Activated naive CD8-positive, alpha-beta T cell treated with anti-CD3 and anti-CD28 coated beads, Interleukin-2, amount 10 ng/mL, durations not matched to agents 7 days and 5 days (primary cell): ENCODE measurements at places on chromosomes 3 and 15. TPM values are rescaled to one million over a fixed set of nuclear protein-coding genes. Genes with fewer than 3 reads are reported as not detected.
A peak's percentile ranks its signal among the peaks of the same experiment; 100 is the strongest.

The PPP1R14D gene
- total RNA-seq, result not detected

DNA sequence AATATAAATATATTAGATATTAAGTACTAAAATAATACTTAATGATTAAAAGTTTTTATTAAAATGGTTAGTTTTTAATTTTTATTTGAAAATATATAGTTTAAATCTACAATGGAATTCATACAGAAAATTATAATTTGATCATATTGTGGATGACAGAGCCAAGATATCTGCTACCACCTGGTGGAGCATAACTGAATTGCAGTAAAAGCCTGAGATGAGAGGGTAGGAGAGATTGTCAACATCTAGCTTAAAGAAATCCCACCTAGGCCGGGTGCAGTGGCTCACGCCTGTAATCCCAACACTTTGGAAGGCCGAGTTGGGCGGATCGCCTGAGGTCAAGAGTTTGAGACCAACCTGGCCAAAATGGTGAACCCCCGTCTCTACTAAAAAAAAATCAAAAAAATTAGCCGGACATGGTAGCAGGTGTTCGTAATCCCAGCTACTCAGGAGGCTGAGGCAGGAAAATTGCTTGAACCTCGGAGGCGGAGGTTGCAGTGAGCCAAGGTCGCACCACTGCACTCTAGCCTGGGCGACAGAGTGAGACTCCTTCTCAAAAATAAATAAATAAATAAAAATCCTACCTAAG is 25.1 kb upstream of the CSTA start:
- no peak for DNase-seq

DNA sequence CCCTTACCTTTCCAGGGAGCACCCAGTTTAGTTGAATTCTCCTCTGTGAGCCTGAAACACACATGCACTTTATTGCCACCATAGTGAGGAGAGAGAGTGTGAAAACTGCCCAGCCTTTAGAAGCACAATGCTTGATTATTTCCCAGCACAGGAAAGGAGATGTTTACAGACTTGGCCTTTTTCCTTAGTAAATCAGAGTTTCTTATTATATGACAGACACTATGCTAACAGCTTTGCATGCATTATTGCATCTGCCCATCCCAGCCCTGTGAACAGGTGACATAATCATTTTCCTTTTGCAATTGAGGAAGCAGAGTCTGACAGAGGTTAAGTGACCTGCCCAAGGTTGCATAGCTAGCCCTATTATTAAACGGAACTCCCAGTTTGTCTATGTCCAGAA is 36.5 kb downstream of the CAPN3 start:
- DNase-seq, result no peak

- no peak for DNase-seq
These were observed 14.4 kb downstream of the GOLGB1 start for GRCh38 chr3:121735047-121735696.

The TM4SF1 gene
- total RNA-seq, result not detected

- no peak for DNase-seq
These were observed 40.2 kb upstream of the PYGO1 start for GRCh38 chr15:55628369-55628730.

- no peak for DNase-seq
These were observed 147.8 kb downstream of the OCA2 start for GRCh38 chr15:27951191-27951890.

- no peak for DNase-seq
These were observed 44.6 kb upstream of the PGPEP1L start for GRCh38 chr15:99052205-99052604.

GRCh38 chr15:89179966-89180875 is 41.2 kb downstream of the RLBP1 start:
- DNase-seq, result no peak

- DNase-seq, result no peak
These were observed 26.9 kb upstream of the CA12 start for GRCh38 chr15:63408524-63408923.

GRCh38 chr3:72234391-72234790 is 449.4 kb upstream of the PROK2 start:
- no peak for DNase-seq

DNA sequence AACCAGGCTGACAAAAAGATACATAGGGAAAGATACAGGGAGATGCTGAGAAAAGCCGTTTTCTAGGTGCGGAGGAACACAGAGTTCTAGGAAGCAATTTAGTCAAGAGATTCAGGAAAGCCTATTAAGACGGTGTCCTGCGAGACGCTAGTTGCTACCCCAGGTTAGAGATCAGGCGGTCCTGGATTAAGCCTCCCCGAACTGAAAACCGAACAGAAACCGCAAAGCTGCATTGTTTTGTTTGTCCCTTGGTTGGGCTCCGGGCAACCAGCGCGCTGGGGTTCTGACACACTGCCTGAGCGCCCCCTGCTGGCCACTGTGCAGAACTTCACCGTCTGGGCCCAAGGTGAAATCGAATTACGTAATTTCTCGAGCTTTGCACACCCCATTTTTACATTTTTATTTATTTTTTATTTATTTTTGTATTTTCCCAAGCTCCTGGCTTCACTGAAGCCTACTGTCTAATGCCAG is 37.3 kb upstream of the NDUFB4 start:
- DNase-seq, result peak; percentile 87

GRCh38 chr15:65421360-65422215 is 1.2 kb downstream of the IGDCC4 start:
- peak; percentile 47 for DNase-seq

DNA sequence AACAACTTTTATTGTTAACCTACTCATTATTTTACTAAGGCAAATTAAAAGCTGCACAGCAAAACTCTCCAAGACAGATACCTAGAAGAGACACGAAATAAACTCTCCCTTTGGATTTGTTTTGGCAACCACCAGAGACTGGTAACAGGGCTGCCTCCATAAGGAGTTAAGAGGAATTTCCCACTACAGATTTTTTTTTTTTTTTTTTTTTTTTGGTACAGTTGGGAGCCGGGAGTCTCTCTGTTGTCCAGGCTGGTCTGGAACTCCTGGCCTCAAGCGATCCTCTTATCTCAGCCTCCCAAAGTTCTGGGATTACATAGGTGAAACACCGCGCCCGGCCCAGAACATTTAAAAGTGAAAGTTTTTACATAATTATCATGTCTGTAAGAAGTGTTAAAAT is 73.6 kb upstream of the VGLL4 start:
- no peak for DNase-seq

DNA sequence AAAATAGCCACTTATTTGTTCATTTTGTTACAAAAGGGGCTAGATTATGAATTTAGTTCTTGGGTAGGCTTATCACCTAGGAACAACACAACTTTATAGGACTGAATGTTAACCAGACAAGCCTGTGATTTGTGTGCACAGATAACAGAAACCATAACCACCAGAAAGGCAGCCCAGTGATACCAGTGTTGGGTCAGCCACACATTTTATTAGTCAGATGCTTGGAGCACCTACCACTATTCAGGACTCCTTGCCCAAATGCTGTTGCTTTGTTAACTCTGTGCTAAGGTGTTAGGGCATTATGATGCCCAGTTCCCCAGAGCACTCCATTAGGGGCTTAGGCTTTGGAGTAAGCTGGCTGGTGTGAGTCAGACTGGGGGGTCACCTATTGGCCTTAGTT is 22.5 kb downstream of the PLCL2 start:
- DNase-seq, result no peak

GRCh38 chr3:37905346-37905745 is 43.7 kb downstream of the CTDSPL start:
- no peak for DNase-seq

The EEF1AKMT4 gene
- 3.3 TPM for total RNA-seq

GRCh38 chr3:176155012-176155411 is 1042.3 kb downstream of the TBL1XR1 start:
- DNase-seq, result no peak

The TMEM266 gene
- not detected for total RNA-seq

DNA sequence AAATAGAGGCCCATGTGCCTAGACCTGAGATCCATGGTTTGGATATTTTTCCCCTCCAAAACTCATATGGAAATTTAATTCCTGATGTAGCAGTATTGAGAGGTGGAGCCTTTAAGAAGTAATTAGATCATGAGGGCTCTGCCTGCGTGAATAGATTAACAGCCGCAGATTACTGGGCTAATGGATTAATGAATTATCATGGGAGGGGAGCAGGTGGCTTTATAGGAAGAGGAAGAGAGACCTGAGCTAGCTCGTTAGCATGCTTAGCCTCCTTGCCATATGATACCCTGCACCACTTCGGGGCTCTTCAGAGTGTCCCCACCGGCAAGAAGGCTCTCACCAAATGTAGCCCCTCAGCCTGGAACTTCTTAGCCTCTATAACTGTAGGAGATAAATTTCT is 15.8 kb downstream of the ARHGEF26 start:
- no peak for DNase-seq

DNA sequence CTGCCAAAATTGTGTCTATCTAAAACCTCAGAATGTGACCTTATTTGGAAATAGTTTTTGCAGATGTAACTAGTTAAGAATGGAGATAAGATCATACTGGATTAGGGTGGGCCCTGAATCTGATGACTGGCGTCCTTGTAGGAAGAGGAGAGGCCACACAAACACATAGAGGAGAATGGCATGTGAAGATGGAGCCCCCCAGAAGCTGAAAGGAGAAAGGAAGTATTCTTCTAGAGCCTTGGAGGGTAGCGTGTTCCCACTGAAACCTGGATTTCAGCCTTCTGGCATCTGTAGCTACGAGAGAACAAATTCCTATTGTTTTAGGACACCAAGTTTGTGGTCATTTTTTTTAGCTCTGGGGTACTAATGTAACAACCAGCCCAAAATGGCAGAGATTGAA is 423.0 kb upstream of the TPM1 start:
- no peak for DNase-seq
